AML-193 (cell line): ENCODE measurements at places on chromosomes 4 and X.
A peak's percentile ranks its signal among the peaks of the same experiment; 100 is the strongest.

GRCh38 chrX:33175201-33175600 is 36.1 kb downstream of the DMD start:
- no peak for DNase-seq

- no peak for DNase-seq
Observed at GRCh38 chr4:74559853-74560252, 114.9 kb downstream of the AREG start.

DNA sequence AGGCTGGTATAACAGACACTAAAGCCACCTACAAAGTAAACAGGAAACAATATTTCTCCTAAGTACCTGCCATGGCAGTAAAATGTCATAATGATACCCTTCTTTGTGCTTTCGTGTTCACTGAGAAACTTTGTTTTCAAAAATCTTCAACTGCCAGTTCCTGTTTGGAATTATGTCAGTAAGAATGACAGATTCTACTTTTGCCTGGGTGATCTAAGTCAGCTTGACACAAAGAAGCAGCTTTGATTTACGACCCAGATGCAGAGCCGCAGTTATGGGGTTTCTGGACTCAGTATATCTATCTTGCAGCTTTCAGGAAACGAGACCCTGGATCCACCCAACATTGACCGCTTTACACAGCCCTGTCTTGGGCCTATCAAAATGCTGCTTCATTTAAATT is 71.2 kb downstream of the SNX25 start:
- DNase-seq, result no peak

- DNase-seq, result no peak
Observed at GRCh38 chr4:139540632-139541031, 15.4 kb downstream of the SETD7 start.

GRCh38 chrX:33808636-33809035 is 323.5 kb downstream of the FAM47A start:
- DNase-seq, result no peak

DNA sequence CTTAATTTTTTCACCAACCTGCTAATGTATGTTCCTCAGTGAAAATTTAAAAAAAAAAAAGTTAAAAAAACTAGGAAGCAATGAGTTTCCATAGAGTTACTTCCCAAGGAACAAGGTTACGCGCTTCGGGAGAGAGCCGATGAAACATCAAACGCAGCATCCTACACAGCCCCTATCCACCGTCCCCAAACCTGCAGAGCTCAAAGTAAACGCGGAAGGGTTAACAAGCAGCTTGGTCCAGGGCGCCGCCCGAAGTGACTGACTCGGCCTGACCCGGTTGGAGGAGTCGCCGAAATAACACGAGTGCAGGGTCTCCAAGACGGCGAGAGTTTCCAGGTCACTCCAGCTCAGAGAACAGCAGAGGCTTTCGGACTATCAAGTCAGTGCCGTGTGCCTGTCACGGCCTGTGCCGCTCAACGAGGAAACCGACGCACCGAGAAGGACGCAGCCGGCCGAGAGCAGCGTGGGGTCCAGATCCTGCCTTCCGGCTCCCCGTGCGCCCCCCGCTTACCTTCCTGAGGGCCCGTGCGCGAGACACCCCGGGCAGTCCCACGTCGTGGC is 512 bp downstream of the NOP14 start:
- DNase-seq, result no peak

DNA sequence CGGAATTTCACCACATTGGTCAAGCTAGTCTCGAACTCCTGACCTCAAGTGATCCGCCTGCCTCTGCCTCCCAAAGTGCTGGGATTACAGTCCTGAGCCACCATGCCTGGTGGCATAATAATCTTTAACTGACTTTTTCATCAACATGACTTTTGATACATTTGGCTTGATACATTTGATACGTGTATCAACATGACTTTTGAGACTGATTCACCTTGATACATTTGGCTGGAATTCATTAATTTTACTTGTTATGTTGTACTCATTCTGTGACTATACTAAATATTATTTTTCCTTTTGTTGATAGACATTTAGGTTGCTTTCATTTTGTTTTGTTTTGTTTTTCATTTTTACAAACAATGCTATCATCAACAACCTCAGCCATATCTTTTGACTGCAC is 6.3 kb downstream of the TMEM154 start:
- DNase-seq, result no peak

DNA sequence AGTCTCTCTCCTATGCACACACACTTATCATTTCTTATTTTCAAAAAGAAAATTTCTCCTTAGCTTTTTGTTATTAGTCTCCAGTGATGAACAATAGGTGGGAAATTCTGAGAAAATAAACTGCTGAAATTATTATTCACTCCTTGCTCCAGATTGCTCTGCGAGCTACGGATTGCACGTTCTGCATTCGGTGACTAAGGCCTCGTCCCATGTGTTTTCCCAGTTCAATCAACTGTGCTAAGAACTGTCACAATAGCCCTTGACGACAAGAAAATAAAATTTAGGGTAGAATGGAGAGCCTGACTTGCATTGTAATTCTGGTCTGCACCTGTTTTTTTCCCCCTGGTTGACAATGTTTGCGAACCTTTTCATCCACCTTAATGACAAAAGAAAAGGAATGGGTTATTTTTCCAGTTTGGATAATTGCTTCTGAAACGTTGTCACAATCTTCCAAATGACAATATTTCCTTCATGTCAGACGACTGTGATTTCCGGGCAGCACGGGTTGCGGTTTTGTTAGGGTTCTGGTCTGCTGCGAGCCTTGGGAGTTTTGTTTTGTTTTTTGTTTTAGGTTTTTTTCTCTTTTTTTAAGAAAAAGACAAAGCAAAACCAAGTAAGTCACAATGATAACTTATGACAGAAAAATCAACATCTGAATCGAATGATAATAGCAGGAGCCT is 124.5 kb upstream of the NOCT start:
- no peak for DNase-seq

GRCh38 chrX:53223955-53224859 is 800 bp downstream of the KDM5C start:
- DNase-seq, result no peak

DNA sequence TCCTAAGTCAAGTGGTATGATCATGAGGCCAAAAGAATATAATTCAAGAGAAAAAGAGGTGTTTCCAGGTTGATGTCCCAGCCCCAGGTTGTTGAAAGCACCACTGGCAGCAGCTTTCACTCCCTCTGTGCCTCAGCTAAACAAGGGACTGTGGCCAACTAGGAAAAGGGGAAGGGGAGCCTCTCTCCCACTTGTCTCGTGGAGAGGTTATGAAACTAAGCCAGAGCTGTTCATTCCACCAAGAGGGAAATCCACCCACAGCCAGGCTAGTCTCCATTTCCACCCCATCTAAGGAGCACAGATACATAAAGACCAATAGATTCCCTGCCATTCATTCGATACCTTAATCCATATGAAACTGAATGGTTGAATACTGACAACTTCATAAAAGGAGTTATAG is 8.1 kb downstream of the ANXA5 start:
- no peak for DNase-seq

- DNase-seq, result no peak
Observed at GRCh38 chr4:5758741-5759140, 47.7 kb downstream of the EVC start.

GRCh38 chr4:98932539-98932938 is 3.6 kb upstream of the EIF4E start:
- peak; percentile 12 for DNase-seq

- DNase-seq, result no peak
Observed at GRCh38 chr4:41748571-41749475, at the start of gene PHOX2B. Gene PHOX2B (minus strand): TSS chr4:41748725. CDS start chr4:41748610, 115 bp downstream.

DNA sequence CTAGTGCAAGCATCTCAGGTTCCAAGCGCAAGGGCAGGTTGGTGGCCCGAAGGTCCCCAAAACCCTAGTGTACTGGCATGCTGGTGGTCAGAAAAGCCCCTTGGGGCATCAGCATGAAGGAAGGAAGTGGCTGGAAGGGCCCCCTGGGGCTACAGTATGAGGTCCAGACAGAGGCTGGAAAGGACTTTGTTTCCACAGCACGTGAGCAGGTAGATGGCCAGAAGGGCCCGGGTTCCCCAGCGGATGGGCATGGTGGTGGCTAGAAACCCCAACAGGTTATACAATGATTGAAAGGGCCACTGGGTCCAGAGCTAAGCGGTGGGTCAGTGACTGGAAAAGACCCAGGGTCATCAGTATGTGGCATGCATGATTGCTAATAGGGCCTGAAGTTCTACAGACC is 34.7 kb upstream of the DCAF8L1 start:
- no peak for DNase-seq

DNA sequence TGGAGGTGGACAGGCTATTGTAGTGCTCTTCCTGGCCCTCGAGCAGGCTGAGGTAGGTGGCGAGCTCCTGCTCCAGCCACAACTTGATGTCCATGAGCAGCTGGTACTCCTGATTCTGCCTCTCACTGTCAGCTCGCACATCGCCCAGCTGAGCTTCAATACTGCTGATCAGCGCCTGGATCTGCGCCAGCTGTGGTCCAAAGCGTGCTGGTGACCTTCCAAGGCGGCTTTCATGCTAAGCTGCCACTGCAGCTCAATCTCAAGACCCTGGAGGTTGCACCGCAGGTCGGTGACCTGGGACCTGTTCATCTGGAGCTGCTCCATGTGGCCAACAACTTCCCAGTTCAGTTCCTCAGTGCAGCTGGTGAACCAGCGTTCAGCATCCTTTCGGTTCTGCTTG is 31.2 kb downstream of the LRIT3 start:
- DNase-seq, result no peak

GRCh38 chr4:62328526-62328925 is 1128.4 kb downstream of the ADGRL3 start:
- DNase-seq, result no peak

- DNase-seq, result peak; percentile 6
Observed at GRCh38 chr4:112951362-112952312, 97.8 kb upstream of the ANK2 start.

DNA sequence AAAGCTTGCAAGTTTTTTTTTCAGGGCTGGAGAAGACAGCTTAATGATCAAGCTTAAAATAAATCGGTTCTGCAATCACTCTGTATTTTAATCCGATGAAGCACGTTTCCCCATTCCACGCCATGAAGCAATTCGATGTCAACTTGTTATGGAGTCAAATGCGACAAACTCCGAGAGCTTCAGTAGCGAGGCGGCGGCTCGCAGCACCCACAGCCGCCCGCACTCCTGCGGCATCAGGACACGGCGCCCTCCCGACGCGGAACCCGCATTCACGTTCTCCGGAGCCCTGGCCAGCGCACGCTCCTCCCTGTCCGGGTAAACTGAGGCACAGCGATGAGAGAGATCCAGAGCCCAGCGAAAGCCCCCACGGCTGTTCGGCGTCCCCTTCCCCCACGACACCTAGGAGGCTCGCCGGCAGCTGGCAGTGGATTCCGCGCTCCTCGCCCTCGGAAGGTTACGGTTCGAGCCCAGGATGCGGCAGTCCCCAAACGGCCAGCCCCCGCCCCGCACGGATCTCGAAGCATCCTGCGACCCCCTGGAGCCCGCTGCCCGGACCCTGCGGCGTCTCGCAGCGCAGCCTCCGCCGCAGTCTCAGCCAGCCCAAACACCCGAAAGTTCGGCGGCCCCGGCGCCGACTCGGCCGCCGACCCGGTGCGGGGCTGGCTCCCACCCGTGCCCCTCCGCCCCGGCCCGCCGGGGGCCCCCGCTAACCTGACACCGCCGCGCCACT is 507 bp downstream of the MFAP3L start:
- no peak for DNase-seq

- no peak for DNase-seq
Observed at GRCh38 chr4:159950707-159951106, 847.8 kb downstream of the RAPGEF2 start.

DNA sequence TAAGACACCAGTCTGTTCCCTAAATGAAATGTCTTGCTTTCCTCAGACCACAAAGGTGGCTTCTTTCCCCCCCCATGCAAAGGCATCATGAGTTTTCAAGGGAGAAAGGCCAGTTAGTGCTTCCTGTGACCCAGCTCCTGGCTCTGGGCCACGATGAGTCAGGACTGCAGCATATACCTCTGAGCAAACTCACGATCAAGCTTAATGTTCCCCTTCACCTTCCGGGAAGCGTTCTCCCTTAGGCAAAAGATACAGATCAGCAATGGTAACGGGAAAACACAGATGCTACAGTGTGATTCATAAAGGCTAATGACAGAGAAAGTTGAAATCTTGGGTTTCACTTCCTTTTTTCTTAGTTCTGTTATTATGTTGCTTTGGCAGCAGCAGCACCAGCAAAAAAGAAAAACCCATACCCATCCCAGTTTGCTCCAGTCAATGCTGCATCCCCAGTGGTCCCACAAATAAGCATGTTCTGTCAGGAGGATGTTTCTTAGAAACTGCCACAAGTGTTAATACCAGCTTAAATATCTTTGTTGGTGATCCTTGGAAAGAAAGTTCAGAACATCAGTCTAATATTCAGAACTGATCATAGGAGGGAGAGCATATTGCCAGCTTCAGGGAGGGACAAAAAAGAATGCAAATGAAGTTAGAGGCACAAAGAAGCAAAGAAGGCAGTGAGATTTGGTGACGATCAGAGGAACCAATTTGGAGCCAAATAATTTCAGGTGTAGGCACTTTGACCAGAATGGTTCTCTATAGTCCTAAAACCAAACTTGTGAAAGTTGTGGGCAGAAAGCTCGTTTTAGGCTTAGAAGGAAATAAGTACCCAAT is 41.2 kb downstream of the LONRF3 start:
- peak; percentile 47 for DNase-seq

DNA sequence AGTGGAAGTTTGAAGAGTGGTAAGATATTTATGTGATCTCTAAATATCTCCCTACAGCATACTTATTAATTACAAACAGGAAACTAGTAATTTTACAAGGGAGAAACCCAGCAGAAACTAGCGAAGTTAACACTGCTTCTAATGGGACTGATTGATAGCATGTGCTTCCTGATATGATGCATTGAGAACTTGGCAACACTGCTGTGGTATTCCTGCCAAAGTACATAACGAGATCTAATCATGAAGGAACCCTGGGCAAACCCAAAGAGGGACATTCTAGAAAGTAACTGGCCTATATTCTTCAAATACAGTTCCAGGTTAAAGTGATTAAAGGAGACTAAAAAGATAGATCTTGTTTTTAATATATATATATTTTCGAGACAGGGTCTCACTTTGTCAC is 4.6 kb upstream of the GPR34 start:
- no peak for DNase-seq

- DNase-seq, result no peak
Observed at GRCh38 chr4:176840166-176840565, 47.4 kb upstream of the VEGFC start.

GRCh38 chr4:101540336-101540735 is 193.0 kb upstream of the PPP3CA start:
- peak; percentile 86 for DNase-seq

- DNase-seq, result no peak
Observed at GRCh38 chrX:131626681-131627296, 82.9 kb downstream of the OR13H1 start.

GRCh38 chrX:47706575-47706974 is 47.6 kb upstream of the UXT start:
- DNase-seq, result no peak

GRCh38 chr4:134470544-134470943 is 269.0 kb upstream of the PABPC4L start:
- DNase-seq, result peak; percentile 21

GRCh38 chr4:83890816-83891215 is 354.9 kb downstream of the GPAT3 start:
- DNase-seq, result no peak

- DNase-seq, result no peak
Observed at GRCh38 chrX:119013164-119013563, 38.7 kb downstream of the LONRF3 start.
